ENCODE measurements at places on chromosomes 1 and 21.

- DNase-seq: no peak
Observed at GRCh38 chr1:6834366-6834765, 49.1 kb downstream of the CAMTA1 start.

GRCh38 chr1:74673351-74674111, at the start of gene ERICH3:
ERICH3 (minus strand) TSS chr1:74673792; CDS start chr1:74673519, 273 bp downstream.
- DNase-seq: no peak

DNA sequence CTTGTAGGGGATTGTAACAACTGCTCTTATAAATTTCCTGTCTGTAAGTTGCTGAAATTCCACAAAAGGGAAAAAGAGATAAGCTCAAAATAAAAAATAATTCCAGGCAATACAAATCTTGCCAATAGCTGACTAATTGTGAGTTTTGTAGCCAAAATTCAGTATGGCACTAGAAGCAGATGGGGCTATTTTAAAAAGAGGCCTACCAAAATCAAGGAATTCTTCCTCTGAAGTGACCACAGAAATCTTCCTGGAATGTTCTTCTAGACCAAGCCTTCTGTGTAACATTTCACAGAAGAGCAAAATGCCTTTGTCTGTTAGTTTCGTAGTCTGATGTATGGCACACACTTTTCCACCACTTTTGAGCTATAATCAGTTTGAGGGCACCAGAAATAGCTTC, 127.6 kb downstream of the CYYR1 start:
- no peak for DNase-seq

- no peak for DNase-seq
Observed at GRCh38 chr1:179785031-179785431, 41.9 kb downstream of the FAM163A start.

GRCh38 chr1:247548769-247549182, at the start of gene GCSAML:
GCSAML (plus strand) TSS chr1:247549134; CDS start chr1:247549192, 58 bp downstream.
- no peak for DNase-seq

GRCh38 chr1:247209396-247209795, 37.6 kb upstream of the ZNF124 start:
- DNase-seq: no peak
